ENCODE measurements at places on chromosomes 2 and 18.

DNA sequence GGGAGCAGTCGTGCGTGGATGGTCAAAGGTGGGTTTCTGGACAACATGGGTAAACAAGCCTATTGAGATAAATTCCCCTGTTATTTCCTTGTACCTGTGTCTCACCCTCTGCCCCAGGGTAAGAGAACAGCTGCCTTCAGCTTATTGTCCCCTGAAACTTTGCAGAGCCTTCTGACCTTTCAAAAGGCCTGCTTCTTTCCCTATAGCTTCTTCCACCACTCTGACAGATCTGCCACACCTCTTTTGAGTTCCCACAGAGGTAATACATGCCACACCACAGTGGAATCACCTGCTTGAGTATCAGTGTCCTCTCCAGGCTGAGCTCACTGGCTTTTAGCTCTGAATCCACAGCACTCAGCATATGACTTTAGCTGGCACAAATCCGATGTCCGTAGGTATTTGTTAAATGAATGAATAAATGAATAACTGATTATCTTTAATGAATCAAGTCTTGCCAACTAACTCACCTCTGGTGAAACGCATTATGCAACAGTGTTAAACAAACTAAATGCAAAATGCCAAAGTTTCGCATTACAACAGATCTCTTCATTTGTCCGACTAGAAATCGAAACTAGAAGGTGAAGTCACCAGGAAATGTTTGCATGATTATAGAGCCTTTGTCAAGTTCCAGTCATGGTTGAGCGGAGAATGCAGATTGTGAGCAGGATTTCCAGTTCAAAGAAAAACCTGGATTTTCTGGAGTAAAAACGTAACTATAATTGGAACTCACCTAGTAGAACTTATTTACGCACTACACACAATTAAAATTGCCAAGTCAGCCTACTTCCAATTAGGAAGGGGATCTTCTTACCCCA is 16.4 kb downstream of the DYNAP start:
- DNase-seq, result no peak

GRCh38 chr18:10006311-10006893 is 92.6 kb downstream of the VAPA start:
- DNase-seq, result no peak

DNA sequence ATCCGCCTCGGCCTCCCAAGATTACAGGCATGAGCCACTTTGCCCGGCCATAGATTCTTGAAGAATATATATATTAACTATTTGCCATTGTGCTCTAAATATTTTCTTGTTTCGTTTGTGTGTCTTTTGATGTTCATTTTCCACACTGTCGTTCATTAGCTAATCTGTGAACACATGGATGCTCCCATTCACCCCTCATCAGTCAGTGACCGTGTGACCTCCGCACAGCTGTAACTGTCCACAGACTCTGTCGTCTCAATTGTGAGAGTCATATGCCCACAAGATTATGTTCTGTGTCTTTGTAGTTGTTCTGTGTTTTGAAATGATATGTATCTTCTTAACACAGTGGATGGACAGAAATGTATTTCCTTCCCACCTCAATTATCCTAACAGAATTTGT is 29.6 kb downstream of the RAMP1 start:
- no peak for DNase-seq

DNA sequence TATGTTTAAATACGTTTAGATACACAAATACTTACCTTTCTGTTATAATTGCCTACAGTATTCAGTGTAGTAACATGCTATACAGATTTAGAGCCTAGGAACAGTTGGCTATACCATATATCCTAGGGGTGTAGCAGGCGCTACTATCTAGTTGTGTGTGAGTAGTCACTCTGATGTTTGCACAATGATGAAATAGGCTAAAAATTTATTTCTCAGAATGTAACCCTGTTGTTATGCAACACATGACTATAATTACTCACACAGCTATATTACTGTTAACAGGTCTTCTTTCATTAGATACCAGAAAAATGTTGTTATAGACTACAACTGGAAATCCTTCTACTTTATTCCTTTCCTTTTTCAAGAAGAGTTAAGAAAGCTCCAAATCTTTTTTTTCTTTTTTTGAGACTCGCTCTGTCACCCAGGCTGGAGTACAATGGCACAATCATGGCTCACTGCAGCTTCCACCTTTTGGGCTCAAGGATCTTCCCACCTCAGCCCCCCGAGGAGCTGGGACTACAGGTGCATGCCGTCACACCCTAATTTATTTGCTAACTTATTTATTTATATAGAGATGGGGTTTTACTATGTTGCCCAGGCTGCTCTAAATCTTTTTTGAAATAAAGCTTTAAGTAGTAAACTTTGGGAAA is 48.5 kb downstream of the C2orf74 start:
- DNase-seq, result no peak

GRCh38 chr2:2941205-2941604 is 436.4 kb downstream of the EIPR1 start:
- DNase-seq, result no peak

- no peak for DNase-seq
These were observed 75.4 kb upstream of the HNMT start for GRCh38 chr2:137888845-137889244.

DNA sequence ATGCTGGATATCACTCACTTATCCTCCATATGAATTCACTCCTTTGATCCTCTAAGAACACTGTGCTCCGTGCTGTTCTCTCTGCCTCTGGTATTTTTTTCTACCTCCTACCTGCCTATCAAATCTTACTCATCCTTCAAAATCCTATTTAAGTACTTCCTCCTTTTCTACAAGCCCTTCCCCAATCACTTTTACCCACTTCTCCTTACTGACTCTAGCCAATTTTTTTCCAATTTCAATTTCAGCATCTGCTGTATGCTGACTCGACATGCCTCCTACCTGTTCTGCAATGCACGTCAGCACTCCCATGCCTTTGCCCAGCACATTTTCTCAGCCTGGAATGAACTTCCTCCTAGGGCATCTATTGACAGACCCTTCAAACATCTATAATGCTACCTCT is 37.3 kb upstream of the LNPK start:
- no peak for DNase-seq

DNA sequence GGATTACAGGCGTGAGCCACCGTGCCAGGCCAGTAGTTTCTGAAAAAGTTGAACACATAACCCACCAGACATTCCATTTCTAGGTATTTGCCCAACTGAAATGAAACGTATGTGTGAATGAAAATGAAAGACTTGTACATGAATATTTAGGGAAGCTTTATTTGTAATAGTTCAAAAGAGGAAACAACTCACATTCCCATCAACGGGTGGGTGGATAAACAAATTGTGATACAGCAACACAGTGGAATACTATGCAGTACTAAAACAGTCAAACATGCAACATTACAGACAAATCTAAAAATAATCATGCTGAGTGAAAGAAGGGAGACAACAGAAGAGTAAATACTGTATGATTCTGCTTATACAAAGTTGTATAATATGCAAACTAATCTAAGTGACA is 46.8 kb downstream of the TMEM131 start:
- DNase-seq, result no peak

DNA sequence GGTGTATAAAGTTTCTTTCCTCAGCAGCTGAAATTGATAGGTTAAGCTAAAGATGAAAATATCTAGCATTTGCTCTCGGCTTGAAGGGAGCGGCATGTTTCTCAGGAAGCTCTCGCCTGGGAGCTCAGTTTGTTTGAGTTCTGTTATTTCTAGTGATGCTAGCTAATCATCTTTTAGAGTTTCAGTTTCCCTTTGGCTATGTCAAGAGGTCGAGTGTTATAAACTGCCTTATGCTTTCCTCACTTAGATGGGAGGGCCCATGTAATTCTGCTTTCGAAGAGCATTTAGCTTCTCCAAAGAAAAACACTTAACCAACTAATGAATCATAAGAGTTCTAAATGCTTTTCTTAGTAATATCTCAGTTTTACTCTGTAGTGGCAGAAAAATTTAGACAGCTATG is 33.6 kb downstream of the PLCL1 start:
- no peak for DNase-seq

- DNase-seq, result no peak
These were observed 22.7 kb downstream of the ANKRD29 start for GRCh38 chr18:23640052-23640451.

- no peak for DNase-seq
These were observed 27.1 kb downstream of the LIPG start for GRCh38 chr18:49588971-49589370.

DNA sequence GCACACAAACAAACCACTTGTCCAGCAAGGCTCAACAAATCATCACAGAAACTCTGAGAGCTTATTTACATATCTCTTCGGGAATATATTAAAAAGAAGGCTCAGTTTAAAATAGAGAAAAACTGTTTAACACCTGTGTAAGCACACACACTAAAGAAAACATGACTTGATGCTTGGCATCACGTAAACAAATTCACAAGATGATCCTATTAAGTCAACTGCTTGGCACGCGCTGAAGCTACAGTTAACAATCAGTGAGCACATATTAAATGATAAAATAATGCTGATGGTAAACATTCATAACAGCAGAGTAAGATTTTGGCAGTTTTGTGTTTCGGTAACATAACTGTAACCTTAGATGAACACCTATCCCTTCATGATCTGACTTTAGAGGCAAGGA is 4.3 kb upstream of the HES6 start:
- DNase-seq, result no peak

- no peak for DNase-seq
These were observed 104.3 kb downstream of the PLB1 start for GRCh38 chr2:28600181-28600580.

GRCh38 chr2:121532347-121532766 is 1.7 kb downstream of the RNU4ATAC start:
- DNase-seq, result no peak

GRCh38 chr2:141311430-141311829 is 819.4 kb downstream of the LRP1B start:
- DNase-seq, result no peak

DNA sequence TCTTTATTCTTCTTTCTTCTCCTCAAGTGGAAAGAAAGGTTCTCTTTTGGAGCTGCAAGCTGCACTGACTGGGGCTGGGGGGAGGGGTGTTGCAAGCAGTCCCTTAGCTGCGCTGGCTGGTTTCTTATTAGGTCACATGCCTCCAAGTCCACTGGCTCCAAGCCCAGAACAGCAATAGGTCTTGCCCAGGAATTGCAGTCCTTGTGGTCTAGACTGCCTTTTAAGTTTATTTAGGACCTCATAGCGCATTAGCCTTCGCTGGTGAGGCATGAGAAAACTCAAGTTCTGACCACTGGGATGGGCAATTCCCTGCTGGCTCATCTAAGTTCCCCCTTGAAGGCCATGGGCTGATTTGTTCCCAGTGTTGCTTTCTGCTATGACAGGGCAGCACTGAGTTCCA is 138.6 kb upstream of the SCN7A start:
- DNase-seq, result no peak

- no peak for DNase-seq
These were observed 301.4 kb downstream of the TSN start for GRCh38 chr2:122056853-122057252.

DNA sequence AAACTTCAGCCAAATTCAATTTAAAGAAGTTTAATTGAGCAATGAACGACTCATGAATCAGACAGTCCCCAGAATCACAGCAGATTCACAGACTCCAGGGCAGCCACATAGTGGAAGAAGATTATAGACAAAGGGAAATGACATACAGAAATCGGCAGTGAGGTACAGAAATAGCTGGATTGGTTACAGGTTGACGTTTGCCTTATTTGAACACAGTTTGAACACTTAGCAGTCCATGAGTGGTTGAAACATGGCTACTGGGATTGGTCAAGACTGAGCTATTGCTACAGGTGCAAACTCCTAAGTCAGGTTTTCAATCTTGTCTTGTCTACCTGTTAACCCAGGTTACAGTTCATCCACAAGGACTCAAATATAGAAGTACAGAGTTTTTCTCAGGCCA is 169.6 kb downstream of the DLGAP1 start:
- no peak for DNase-seq

- DNase-seq, result no peak
These were observed 210.9 kb downstream of the NDUFA10 start for GRCh38 chr2:239814116-239814860.

- DNase-seq, result no peak
These were observed 4.8 kb upstream of the MALL start for GRCh38 chr2:110120171-110121051.

DNA sequence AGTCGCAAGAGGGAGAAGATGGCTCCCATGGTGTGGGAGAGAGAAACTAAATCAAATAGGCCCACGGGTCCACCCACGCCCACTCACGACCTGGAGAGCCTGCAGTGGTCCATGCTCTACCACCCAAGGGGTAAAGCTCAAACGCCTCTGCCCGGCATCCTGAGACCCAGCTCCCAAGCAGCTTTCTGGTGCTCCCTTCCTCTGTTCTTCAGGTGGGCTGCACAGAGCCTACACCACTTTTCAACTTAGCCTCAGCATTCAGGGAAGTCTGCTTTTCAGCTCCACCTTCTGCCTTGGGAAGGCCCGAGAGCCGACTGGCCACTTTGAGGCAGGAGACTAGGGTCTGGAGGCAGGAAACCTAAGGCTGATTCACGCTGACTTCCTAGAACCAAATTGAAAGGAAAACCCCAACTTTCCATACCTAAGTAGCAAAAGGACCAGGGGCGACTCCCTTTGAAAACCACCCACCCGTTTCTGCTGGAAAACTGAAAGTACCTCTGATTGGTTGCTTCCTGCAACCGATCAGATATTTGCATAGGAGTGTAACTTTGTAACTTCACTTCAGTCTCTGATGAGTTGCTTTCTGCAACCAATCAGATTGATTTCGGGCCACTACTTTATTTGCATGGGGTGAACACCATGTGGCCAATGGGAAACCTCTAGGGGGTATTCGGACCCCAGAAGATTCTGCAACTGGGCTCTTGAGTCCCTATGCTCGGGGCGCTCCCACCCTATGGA is 26.8 kb upstream of the SPATA3 start:
- DNase-seq, result no peak

DNA sequence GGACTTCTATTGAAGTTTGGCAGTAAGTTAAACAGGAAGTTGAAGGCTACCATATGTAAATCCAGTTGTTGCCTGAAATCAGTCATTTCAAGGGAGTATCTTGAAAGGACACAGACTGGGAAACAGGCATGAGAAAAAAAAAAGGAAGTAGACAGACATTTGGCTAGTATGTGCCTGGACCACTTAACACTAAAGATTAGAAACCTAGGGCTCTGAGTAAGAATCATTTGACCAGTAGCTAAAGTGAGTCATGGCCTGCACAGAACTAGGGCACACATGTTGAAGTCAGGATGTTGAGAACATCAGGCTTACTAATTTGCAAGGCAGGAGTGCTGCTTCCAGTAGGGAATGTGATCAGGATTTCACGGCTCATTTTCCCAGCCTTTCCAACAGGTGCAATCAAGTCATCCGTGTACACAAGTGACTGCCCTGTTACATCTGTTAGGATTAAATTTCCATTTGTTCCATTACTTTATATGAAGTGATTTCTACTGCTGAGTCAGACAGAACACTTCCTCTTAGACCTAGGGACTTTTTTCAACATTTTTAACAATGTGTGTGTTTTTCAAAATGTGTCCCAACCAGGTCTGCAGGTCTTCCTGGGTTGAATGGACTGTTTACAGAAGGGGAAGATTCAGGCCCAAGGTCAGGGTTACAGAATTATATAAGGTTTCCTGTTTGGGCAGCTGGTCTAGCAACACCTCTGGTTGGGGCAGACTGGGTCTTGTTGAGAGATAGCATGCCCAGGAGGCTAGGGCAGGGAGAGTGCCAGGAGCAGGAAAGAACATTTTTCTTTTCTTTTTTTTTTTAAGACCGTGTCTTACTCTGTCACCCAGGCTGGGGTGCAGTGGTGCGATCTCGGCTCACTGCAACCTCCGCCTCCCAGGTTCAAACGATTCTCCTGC is 145.6 kb downstream of the TGIF1 start:
- DNase-seq, result no peak
